ENCODE measurements at places on chromosomes 12 and 14.

- no peak for DNase-seq
Observed at GRCh38 chr14:102633906-102634595, 41.6 kb downstream of the RCOR1 start.

DNA sequence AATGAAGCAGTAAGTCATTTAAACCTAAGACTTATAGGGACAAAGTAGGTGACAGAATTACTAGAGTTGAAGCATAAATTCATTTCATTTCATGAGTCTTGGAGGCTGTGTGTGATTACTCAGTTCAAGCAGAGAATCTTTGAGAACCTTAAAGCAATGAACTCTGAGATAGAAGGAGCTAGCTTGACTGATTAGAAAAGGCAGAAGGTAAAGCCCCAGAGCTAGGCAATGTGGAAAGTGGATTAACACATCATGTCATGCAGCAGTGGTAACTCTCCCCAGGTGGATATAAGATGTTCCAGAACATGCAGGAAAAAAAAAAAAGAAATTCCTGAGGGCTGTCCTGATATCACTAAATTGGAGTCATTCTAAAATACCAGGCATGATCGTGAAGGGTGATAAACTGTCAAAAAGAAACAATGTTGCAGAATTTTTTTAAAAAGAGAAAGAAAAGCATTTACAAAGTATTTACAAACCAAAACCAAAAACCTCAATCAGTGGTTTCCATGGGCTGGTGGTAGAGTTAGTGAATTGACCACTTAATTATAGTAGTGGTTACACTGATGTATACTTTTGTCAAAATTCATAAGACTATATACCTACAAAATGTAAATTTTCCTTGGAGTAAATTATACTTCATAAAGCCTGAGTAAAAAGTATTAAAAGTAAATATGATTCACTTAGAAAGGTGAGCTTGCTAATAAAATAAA lies 12.7 kb upstream of the SLC16A7 start:
- no peak for DNase-seq

DNA sequence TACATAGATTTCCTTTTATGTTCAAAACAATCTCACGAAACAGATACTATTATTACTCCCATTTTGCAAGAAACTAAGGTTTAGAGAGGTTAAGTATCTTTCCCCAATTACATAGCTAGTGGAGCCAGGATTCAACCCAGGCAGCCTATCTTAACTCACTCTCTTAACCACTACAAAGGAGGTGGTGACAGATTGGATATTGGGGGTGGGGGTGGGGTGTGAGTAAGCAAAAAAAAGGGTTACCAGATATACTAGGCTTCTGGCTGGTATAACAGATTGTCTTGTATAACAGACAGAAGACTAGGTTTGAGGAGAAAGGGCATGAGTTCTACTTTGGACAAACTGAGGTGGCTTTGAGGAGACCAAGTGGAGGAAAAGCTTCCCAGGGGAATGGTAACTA lies 2.1 kb downstream of the GMFB start:
- no peak for DNase-seq

DNA sequence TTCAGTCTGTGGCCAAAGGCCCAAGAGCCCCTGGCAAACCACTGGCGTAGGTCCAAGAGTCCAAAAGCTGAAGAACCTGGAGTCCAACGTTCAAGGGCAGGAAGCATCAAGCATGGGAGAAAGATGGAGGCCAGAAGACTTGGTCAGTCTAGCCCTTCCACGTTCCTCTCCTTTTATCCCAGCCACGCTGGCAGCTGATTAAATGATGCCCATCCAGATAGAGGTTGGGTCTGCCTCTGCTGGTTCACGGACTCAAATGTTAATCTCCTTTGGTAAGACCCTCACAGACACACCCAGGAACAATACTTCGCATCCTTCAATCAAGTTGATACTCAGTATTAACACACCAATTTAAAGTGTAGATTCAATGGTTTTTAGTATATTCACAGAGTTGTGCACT lies 21.1 kb upstream of the OS9 start:
- DNase-seq = no peak

- DNase-seq = no peak
Observed at GRCh38 chr12:9389796-9390195, 181.6 kb upstream of the PZP start.

GRCh38 chr14:53526200-53526599 lies 373.1 kb upstream of the DDHD1 start:
- DNase-seq = no peak

DNA sequence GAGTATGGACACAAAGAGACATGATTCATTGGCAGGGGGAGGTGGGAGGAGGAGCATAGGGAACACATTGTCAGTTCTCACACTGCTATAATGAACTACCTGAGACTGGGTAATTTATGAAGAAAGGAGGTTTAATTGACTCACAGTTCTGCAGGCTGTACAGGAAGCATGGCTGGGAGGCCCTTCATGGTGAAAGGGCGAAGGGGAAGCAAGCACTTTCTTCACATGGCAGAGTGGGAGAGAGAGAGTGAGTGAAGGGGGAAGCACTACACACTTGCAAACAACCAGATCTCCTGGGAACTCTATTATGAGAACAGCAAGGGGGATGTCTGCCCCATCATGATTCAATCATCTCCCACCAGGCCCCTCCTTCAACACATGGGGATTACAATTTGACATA lies 391.8 kb downstream of the BMP4 start:
- DNase-seq = no peak

DNA sequence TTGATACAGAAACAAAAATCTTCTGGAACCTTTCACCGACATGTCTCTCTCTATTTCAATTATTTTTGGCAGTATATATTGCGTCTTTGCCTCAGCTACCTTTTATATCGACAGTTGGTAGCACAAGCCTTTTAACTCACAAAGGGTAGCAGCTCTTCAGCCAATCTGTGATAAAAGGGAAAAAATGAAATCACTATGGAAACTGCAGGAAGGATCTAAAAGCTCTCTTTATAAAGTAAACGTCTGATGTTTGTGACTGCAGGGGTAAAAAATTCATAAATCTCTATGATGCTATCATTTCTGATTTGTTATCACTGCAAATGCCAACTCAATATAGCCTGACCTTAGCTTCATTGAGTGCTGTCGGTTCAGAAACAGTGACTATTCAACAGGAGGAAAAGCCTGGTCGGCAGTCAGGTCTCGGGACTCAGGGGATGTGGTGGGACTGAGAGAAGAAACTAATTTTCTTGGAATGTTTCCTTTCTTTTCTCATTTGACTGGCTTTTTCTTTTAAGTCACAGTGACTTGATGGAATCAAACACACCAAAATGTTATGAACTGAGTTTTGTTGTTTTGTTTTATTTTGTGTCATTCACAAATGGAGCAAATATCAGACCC lies 5.9 kb upstream of the RMST start:
- DNase-seq = peak; percentile 61

DNA sequence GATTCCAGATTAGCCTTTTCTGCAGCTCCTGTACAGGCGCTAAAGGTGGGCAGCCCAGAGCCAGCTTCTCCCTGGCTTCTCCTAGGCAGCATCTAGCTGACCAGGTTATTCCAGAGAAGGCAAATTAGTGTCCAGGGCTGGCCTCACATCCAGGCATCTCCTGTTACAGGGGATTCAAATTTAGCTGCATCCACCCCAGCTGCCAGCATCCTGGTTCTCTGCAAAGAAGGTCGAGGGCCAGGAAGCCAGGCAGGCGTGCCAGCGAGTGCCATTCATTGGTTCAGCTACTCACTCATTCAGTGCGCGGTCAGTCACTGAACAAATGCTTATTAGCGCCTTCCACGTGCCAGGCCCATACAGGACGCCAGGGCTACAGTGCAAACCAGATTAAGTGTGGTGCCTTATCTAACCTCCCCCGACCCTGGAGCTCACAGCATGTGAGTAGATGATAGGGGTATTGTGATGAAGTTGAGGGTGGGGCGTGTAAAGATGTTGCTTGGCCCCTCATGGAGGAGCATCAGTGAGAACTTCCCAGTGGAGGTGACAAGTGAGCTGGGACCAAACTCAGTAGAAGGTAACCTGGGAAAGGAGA lies 15.7 kb upstream of the FAM222A start:
- DNase-seq = no peak
